NCI-H2107 (cell line): ENCODE measurements at places on chromosomes 12 and 14.

GRCh38 chr12:111792155-111792855, 25.6 kb downstream of the ALDH2 start:
- no peak for DNase-seq

- no peak for DNase-seq
Measured at GRCh38 chr14:91466192-91466591, 43.9 kb downstream of the PPP4R3A start.

GRCh38 chr14:85575617-85575898, 45.6 kb downstream of the FLRT2 start:
- no peak for DNase-seq

- DNase-seq, result no peak
Measured at GRCh38 chr12:100720016-100720654, 74.4 kb upstream of the ANO4 start.

DNA sequence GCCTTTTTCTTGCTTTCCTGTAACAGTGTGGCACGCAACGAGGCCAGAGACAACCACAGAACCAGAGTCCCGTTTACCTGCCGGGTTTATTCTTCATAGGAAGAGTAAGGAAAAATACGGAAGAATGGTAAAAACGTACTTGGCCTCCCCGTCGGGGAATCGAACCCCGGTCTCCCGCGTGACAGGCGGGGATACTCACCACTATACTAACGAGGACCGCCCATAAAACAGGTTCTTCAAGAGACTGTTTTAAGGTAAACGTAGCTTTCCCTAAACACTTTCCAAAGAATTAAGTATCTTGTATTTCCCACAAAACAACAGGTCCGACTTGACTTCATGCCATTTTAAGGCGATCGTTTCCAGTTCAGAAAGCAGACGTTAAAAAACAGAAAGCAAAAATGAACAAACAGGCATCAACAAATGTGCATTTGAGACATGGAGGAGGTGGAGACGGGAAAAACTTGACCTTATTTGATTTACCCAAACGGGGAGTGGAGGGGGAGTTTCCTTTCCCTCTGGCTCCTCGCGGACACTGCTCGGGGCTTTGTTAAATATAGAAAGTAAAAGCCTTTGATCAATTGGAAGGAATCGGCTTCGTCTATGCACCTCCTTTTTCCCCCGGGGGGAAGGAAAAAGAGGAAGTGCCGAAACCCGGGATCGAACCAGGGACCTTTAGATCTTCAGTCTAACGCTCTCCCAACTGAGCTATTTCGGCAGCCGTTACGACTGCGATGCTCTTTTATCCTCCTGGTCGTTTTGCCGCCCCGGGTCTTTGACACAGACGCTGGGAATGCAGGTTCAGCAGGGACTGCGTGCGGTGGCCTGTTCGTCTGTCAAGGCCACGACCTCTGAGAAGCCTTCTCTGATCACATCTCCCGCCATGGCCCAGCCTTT, 13.0 kb upstream of the UBC start:
- no peak for DNase-seq

GRCh38 chr12:4383304-4383865, 3.9 kb upstream of the FGF23 start:
- DNase-seq, result no peak

DNA sequence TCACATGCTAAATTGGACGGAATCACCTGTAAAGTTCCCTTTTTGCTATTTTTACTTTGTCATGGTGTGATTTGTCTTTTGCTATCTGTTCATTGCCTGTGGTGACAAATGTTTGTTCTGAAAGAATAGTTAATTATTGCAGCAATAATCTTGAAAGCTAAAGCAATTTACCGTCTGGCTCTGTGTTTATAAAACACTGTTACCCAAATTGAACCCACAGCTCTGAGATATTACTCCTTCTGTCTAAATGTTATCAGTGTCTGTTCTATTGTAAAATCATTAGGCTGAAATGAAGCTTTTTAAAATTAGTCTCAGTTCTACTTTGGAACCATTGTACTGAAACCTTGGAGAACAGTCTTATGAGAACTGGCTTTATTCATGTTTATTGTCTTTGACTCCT, 42.5 kb downstream of the TMX1 start:
- DNase-seq, result no peak

DNA sequence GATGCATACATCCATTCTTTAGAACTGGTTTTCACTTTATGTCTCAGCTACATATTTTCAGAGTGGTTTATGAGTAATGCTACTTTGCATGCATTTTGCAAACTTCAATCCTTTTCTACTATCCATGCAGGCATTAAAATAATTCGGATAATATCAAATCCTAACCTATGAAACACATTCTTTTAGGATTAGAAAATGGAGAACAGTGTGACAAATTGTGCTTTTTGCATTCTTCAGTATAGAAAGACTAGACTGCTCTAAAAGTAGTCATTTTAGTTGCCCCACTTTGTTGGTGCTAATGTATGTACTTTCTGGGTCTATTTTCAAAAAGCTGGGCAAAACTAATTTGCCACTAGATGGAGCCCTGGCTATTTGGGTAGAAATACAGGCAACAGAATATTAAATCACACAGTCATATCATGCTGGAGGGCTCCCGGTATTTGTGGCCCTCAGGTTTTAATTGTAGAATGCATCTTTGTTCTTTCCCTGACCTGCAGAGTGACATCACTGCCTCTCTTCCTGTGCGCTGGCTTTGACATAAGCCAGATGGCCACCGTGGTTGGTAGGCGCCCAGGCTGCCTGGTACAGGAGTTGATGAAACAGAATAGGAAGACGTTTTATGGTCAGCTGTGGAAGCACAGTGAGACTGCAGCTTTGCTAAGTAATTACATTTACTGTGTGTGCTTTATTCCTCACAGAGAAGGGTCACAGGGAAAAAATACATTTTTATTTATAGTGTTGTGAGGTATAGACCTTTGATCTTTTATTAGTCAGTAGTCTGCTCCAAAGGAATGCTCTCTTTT, 28.1 kb downstream of the MSRB3 start:
- no peak for DNase-seq

DNA sequence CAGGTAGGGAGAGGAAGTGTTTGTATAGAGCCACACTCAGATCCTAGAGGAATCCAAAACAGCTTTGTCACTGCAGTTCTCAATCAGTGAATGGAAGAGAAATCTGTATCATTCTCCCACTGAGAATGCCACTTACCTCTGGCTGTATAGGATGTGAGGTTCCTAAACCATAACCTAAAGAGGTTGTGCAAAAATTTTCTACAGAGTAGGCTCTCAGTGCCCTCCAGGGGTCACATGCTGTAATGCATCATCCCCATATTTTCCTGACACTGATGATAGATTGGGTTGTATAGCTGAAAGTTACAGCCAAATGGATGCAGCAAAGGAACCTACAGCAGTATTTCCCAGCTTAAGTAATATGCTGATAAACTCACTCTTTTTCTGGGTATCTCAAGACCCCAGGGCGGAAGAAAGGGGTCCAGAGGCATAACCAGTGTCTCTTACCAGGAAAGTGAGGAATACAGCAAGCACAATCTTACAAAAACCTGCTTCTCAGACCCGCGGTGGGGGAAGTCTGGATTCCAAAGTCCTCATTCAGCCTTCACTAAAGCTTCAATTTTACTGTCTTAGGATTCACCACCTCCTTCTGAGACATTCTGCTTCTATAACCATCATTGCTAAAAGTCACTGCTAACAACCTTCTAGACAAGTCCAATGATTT, 3.8 kb downstream of the BCDIN3D start:
- peak; percentile 25 for DNase-seq

DNA sequence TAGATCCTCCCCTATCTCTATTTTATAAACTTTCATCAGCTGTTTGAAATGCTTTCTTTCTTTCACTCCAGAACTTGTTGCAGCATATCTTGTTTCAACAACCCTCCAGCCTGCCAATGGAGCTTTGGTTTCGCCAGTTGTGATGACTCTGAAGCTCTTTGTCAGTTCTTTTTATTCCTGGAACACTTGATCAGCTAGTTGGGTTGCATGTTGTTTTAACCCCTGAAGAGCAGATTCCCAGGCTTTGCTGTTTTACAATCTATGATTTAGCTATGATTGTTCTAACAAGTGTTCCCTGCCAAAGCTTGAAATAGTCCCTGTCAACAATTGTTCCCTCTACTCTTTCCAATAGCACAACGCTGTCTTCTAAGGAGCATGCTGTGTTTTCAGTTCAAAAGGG, 50.6 kb upstream of the FUT8 start:
- peak; percentile 64 for DNase-seq

DNA sequence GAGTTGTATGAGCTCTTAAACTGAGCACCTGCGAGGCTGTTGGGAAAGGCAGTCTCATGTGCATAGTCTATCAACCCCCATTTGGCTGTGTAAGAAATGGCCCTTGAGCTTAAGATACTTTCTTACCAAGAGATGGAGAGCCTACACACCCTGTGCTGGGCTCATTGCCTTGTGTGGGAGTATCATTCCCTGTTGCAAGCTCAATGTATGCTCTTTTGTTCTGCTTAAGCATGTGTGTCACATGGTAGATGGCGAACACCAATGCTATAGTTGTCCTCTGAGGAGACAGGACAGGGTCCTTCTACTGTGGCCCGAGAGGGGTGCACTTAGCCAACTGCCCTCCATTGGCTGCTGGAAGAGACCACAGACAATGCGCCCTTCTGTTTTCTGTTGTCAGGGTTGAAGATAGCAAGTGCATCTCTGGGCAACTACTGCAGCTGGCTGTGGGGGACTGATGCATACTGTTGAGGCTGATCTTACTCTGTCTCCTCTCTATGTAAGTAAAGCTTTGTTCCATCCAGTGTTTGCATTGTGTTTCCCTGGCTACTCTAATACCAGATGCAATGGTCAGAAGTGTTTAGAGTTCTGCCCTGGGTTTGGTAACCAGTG, 79.5 kb downstream of the PTPRB start:
- DNase-seq, result no peak

- DNase-seq, result no peak
Measured at GRCh38 chr12:27332714-27333402, at the start of gene BMAL2. TSS of gene BMAL2 (plus strand) at chr12:27332836. CDS start at chr12:27333073, 237 bp downstream.

DNA sequence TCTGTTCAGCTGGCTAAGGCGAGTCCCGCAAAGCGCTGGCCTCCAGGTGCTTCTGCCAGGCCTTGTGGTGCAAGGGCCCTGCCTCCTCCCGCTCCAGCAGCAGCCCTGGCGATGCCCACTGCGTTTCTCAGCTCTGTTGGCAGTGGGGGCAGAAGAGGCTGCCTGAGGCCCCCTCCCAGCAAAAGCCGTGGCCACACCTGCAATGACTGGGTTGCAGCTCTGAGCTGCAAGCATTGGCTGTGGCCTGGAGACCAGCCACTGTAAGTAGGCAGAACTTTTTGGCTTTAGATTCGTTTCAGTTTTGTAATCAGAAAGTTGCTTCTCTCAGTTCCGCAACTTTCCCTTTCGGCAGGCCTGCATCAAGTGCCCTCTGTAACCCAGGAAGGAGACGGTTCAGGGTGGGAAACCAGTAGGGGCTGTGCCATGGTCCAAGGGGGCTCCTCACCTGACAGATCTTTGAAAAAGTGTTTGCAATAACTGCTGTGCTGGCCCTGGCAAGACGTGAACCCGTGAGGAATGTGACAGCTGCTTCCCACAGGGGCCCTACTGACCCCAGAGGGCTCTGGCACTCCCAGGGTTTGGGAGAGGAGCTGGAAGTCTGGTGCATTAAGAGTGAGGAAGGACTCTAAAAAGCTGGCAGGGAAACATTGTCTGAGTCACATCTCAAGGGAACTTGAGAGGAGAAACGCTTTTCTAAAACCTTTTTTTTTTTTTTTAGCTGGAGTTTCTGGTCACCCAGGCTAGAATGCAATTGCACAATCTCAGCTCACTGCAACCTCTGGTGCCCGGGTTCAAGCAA, 54.5 kb upstream of the MAX start:
- no peak for DNase-seq

DNA sequence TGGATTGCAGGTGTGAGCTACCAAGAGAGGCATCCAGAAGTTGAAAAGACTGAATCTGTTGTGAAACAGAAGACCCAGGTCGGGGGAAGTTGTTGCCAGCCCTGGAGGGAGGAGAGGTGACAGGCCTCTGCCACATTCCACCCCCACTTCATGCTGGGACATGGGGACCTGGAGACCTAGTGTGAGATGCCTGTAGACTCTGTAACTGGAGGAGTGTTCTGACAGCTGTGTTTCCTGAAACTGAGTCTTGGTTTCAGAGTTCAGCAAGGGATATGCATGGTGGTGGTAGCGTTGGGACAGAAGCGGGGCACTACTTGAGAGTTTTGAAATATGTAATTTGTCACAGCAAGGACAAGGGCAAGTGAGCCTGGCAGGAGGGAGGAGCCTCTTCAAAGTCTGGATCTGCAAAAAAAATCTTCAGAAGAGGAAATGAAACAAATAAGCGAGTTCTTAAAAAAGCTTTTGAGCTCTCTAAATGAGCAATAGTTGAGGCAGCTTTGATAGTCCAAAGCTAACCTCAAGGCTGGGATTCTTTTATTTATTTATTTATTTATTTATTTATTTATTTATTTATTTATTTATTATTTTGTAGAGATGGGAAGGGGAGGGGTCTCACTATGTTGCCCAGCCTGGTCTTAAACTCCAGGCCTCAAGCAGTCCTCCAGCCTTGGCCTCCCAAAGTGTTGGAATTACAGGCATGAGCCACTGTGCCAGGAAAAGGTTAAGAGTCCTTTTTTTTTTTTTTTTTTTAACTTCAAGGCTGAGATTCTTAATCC, 58.9 kb upstream of the EEA1 start:
- DNase-seq, result no peak

GRCh38 chr14:56119201-56119981, 1.2 kb downstream of the PELI2 start:
- DNase-seq, result no peak

DNA sequence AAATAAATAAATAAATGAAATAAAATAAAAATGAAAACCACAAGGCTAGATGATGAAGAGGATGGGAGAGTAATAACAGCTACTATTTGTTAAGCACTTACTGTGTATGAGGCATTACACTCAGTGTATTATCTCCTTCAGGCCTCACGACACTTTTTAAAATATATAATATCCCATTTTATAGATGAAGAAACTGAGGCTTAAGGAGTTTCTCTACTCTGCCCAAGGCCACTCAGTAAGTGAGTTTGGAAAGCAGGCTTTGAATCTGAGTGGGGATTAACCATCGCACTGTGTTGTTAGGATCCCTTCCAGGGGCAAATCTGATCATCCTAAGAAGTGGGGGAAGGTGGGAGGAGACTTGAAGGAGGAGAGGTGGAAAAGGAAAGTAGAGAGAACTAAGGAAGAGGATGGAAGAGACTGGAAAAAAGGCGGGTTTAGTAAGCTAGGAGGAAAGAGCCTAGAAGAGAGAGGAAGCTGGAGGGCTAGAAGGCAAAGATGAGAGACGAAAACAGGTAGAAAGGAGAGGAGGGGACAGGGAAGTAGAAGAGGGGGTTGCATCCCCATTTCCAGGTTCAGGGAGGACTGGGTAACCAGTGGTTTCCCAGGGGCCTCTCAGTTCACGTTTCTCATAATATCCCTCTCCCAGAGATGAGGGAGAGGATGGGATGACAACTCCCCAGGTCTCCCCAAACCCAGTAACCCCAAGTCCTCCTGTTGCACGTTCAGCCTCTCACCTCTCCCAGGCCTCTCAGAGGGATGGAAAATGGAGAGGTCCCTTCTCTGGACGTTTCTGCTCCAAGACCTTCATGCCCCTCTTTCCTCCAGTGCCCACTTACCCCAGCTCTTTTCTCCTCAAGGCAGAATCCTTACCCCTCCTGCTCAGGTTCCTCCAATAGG, 1.7 kb downstream of the STAT6 start:
- DNase-seq, result no peak

GRCh38 chr12:109553483-109553882, 19.8 kb downstream of the MMAB start:
- DNase-seq, result no peak

GRCh38 chr14:56274556-56274955, 156.3 kb downstream of the PELI2 start:
- no peak for DNase-seq
